ENCODE measurements at places on chromosomes 5 and 9.

GRCh38 chr5:75037106-75037505 is 15.3 kb downstream of the GCNT4 start:
- DNase-seq = peak; percentile 99

DNA sequence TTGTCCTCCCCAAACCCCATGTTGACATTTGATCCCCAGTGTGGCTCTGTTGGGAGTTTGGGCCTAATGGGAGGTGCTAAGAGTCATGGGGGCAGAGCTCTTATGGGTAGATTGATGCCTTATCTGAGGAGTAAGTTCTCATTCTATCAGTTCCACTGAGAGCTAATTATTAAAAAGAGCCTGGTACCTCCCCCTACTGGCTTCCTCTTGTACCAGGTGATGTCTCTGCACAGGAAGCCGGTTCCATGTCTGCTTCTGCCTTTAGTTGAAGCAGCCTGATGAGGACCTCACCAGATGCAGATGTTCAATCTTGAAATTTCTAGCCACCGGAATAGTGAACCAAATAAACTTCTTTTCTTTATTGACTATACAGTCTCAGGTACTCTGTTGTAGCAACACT is 10.8 kb downstream of the GABRB2 start:
- no peak for DNase-seq

DNA sequence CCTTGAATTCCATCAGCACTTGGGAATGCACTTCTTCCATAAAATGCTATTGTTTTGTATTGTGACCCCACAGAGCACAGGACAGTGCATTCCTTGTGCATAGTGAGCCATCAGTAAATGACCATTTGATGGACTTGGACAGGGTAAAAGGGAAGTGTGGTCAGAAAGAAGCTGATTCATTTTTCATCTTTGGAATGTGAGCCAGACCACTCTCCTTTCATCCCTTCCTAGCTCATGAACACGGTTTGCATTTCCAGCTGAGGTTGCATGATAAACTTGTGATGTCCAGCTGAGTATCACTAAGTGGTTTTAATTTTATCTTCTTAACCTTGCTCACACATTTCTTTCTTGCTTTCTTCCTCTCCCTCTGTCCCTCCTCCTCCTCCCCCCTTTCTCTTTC is 101.3 kb downstream of the NUDT12 start:
- no peak for DNase-seq

- no peak for DNase-seq
Observed at GRCh38 chr5:38926121-38926520, 80.3 kb downstream of the OSMR start.

GRCh38 chr5:1634337-1634661 is 110.5 kb upstream of the LPCAT1 start:
- DNase-seq = no peak

DNA sequence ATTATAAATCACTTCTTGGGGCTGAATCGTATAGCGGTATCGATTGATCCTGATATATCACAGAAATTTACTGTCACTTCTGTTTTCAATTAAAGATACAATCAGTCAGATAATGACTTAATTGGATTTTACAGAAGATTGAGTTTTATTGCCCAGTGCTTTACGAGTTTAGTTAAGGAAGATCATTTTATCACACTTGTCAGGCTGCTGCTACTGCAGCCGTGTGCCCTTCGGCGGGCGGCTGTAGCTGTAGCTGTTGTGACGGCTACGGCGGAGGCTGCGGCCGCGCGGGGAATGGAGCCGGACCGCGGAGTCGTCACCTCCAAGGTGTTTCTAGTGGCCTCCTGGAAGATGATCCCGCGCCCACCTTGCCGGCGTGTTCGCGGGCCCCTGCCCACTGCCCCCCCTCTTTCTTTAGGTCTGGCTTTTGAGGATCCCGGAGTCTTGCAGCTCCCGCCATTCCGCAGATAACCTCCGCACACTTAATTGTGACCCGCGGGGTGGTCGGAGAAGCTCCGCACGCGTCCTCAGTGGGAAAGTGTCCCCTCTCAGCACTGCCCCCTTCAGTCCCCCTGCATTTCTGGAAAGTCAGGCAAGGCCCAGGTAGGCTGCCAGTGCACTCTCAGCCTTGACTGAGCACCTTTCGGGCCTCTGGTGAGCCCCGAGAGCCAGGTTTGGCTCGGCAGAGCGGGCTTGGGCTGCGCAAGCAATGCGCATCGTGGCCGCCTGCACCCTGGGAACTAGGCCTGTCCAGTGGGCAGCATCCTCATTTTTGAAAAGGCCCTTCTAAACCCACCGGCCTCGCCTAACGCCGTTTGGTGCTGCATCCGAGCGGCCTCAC is 6.9 kb upstream of the DMRT3 start:
- DNase-seq = no peak

DNA sequence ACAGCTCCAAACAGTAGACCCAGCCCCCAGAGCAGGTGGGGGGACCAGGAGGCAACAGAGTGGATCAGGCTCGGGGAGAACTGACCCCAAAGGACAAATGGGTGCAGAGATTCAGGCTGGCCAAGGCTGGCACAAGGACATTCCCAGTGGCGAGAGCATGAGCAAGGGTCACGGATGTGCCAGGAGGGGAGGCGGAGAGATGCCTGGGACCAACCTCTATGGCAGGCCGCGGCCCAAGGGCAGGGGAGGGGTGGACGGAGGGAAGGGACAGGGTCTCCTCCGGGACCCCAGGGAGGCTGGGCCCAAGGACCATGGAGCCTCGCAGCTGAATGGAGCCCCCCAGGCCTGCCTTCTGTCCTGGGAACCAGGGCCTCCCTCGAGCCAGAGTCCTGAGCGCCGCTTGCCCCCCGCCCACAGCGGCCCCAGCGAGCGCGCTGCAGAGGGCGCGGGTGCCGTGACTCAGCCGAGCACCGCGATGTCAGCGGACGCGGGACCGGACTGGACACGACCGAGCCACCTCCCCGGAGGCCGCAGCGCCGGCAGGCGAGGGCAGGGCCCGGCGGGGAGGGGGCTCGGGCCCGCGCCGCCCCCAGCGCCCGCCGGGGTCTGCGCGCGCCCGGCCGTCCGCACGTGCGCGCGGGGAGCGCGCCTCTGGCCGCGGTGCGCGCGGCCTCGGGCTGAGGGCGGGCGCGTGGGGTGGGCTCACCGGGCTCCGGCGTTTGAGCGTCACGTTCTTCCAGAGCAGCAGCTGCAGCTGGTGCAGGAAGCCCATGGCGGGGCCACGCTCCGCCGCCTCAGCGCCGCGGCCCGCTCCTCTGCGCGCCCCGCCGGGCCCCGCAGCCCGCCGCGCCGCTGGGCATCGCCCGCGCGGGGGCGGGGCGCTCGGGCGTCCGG is at the start of gene ABCA2:
Gene ABCA2 (minus strand): TSS at position 869 of the 894 bp plus-strand sequence. CDS start 97 bp downstream, at position 772.
- no peak for DNase-seq

- DNase-seq = no peak
Observed at GRCh38 chr9:82558346-82558745, 504.6 kb downstream of the RASEF start.

GRCh38 chr9:17962747-17963146 is 383.9 kb downstream of the SH3GL2 start:
- no peak for DNase-seq

GRCh38 chr5:172144291-172144815 is 43.7 kb downstream of the STK10 start:
- no peak for DNase-seq

- no peak for DNase-seq
Observed at GRCh38 chr5:138450971-138451370, 12.1 kb downstream of the REEP2 start.

- DNase-seq = no peak
Observed at GRCh38 chr5:163401271-163401670, 36.1 kb upstream of the CCNG1 start.

DNA sequence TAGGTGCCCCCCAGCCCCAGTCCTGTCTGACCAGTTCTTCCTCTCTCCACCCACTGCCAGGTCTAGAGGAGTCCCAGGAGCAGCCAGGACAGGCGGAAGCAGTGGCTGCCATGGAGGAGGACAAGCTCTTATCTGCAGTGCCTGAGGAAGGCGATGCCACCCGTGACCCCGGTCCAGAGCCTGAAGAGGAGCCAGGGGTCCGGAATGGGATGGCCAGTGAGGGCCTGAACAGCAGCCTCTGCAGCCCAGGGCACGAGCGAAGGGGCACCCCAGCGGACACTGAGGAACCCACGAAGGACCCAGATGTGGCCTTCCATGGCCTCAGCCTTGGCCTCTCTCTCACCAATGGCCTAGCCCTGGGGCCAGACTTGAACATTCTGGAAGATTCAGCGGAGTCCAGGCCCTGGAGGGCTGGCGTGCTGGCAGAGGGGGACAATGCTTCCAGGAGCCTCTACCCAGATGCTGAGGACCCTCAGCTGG is 13.8 kb downstream of the PSD2 start:
- DNase-seq = no peak

GRCh38 chr5:2383698-2384065 is 367.8 kb downstream of the IRX2 start:
- DNase-seq = no peak

GRCh38 chr9:132731230-132731629 is 61.0 kb downstream of the GTF3C4 start:
- DNase-seq = no peak

GRCh38 chr5:101678481-101679193 is 617.4 kb downstream of the SLCO4C1 start:
- no peak for DNase-seq

DNA sequence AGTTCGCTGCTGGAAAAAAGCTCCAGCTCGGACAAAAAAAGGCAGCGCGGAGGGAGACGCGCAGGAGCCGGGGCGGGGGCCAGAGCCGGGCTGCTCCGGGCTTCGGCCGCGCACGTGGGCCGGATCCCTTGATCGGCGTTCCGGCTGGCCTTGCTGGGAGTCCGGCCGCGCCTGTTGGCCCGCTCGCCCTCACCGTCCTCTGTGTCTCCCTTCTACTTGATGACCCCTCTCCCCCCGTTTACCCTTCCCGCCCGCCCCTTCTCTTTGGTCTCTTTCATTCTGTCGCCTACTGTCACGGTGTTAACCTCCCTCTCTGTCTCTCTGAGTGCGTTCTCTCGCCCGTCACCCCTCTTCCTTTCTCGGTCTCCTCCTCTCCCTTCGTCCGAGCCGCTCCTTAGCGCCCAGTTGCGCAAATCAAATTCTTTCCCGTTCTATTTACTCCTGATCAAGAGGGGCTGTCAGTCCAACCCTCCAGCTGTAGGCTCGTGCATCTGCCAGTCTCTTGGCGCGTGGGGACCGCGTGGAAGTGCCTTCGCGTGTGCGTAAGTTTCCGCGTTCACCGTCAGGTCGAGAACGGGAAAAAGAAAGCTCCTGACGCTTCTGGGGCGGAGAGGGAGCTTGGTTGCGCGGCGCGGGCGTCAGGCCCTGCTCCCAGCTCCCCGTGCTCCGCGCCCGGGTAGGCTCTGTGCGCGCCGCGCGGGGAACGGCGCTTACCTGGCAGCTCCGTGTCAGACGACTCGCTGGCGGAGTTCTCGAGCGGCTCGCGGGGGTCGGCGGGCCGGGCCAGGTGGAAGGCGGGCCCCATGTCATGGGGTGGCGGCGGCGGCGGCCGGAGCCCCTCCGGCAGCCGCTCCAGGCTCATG is 798 bp downstream of the PITX1 start:
- no peak for DNase-seq

DNA sequence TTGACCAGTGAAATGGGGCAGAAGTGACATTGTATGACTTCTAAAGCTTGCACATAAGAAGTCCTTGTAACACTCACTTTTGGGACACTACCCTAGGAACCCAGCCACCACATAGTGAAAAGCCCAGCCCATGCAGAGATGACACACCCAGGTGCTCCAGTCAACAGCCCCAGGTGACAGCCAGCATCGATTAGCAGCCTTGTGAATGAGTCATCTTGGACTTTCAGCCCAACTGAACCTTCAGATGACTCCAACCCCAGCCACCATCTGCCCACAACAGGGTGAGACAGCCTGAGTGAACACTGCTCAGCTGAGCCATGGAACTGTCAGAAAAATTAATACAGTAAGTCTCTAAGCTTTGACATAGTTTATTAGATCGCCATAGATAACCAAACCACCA is 458.6 kb downstream of the ZSWIM6 start:
- DNase-seq = peak; percentile 55

- DNase-seq = no peak
Observed at GRCh38 chr5:172988276-172988675, 4.7 kb downstream of the ATP6V0E1 start.

DNA sequence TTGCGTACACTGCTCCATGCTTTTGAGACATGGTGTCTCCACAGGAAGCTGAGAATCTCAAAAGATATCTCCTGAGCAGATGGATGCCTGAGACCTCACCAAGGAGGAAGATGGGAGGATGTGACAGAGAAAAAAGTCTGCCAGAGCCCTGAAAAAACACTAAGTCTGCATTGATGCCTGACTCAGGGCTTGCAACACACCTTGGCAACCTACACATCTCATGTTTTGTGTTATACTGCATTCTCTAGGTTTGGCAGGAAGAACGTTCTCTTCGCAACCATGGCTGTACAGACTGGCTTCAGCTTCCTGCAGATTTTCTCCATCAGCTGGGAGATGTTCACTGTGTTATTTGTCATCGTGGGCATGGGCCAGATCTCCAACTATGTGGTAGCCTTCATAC is 19.2 kb downstream of the SLC22A4 start:
- DNase-seq = no peak

GRCh38 chr5:56737951-56738606 is 77.3 kb upstream of the MAP3K1 start:
- no peak for DNase-seq

DNA sequence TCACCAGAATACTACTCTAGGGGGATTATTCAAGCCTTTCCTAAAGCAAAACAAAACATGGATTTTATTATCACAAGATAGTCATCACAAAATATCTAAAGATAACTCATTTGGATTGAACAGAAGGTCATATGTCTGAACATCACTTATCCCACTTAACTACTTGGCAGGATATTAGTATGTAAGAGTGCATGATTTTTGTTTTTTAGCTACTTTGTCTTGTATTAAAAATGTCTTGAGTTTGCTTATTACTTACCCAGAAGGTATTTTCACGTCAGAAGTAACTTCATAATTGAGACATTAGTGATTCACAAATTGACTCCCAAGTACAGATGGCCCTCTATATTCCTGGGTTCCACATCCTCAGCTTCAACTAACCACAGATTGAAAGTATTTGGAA is 113.8 kb downstream of the TLE4 start:
- DNase-seq = no peak

GRCh38 chr9:135662758-135663450 is at the start of gene LCN9:
TSS of gene LCN9 (plus strand) at chr9:135663309. CDS start at chr9:135663322, 13 bp downstream.
- DNase-seq = no peak

DNA sequence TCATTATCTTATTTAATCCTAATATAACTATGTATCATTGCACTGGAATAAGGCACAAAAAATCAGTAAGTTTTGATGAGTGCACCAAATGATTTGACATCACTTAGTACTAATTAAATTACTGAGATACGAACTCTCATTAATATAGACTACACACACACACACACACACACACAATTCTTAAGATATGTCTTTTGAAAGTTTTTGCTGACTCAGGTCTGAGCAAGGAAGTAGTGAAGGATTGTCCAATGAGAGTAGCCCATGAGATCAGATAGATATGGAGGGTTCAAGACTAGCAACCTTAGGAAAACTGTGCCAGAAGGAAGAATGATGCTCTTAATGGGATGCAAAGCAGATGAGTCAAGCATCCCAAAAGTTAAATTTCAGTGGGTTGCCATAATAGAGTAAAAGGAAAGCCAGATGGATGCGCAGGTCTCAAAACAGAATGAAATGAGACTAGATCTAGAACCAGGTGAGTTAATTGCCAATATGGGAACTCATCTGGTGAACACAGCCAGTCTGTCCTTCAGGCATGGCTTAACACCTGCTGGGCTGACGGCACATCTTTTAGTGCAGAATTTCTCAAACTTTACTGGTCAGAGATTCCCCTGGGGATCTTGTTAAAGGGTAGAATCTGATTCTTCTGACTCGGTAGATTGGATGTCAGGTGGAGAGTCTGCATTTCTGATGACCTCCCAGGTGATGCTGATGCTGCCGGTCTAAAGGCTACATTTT is 197.0 kb upstream of the NR4A3 start:
- DNase-seq = no peak

GRCh38 chr9:116565986-116566385 is 121.1 kb upstream of the TRIM32 start:
- no peak for DNase-seq

All from epithelial cell of prostate (primary cell).